ENCODE measurements at places on chromosomes 6 and 20.
A peak's percentile ranks its signal among the peaks of the same experiment; 100 is the strongest.

DNA sequence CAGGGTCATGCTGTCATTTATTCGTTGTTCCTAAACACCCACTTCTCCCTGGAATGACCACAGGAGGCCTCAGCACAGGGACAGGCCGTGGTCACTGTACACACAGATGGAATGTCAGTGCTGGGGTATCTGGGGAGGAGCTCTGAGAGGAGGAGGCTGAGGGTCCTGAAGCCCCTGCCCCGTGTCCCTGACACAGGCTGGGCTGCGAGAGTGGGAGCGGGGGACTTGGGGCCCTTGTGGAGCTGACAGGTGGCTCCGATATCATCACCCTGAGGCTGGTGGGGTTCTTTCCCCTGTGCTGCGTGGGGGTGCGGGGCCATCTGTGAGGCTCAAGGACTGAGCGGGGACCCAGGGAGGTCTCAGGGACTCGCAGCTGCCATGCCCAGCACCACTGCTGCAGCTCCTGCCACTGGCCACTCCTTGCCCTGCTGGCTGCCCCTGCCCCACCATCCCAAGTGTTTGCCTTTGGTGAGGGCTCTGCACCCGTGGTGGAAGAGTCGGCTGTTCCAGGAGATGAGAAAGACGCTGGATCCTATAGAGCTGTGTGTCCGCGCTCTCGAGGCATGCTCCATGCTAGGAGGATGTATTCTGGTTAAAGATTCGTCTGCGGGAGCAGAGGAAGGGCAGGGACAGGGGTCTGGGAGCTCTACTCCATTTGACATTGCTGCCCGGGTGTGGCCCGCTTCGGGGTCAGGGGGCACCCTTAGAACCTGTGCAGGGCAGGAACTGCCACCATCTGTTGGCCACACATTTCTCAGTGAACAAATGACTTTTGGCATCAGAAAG lies 18.9 kb downstream of the NPEPL1 start:
- no peak for DNase-seq

- no peak for DNase-seq
Measured at GRCh38 chr6:127475823-127476176, 16.6 kb upstream of the KIAA0408 start.

DNA sequence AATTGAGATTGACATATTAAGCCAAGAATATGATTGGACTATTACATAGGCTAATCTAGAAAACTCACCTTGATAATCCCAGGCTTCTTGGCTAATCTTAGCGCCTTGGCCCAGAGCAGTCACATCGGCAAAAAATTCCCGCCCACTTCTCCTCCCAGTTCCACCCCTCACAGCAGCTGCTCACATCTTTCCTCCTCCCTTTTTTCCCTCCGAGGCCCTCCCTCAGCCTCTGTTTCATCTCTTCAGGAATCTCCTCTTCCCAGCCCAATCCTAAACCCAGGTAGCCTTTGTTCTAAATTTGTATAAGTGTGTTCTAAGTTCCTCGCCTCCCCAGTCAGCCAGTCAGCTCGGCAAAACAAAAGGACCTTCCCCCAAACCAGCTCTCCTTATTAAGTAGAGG lies 184.3 kb downstream of the PRKN start:
- DNase-seq: no peak

- DNase-seq: no peak
Measured at GRCh38 chr6:138103871-138104270, 3.3 kb downstream of the PERP start.

DNA sequence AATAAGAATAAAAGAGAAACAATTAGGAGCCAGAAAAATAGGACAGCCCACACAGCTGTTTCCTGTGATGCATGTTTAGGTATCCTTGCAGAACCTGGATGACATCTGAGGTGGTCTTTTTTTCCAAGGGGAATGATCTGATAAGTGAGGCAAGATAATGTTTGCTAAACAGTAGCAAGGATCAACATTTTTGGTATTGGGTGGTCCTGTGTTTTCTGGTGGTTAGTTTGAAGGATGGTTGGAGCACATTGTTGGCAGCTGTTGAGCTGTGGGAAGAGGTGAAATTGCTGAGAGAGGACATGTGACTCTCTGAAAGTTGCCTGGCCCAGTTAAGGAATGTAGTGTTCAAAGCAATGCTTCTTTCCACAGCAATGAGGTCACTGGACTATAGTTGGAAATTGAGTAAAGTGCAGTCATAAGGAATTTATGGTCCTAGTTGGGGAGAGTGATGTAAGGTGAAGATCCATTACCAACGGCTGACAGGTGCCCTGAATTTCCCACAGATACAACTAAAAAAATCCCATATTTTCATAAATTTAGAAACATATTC lies 270.2 kb upstream of the IMPG1 start:
- DNase-seq: no peak

DNA sequence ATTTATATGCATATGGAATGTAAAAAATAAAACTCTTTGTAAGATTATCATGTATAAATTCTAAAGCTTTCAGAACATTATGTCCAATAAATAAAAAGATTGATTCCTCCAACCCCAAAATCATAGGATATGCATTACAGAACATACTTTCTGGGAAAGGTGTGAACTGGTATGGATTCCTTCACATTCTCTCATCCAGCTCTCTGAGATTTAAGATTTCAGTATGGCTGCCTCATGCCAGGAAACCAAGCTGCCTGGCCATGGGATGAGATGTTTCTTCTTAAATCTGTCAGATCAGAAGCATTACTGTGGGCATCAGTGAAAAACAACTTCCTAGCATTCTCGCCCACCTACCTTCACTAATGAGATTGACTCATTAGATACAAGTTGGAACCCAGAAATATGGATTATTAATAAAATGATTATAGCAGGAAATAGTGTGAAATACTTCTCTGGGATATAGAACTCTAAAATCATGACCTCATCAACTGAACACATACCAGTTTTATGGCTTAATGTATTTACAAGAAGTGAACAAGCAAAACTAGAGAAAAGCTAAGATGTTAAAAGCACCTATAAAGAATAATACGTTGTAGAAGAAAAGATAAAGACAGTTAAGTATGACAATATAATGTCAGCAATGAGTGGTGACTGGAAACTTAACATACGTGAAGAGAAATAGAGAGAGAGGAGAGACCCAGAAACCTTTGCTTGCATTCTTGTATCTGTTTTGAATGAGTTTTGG lies 171.6 kb upstream of the PHACTR1 start:
- DNase-seq: no peak

- no peak for DNase-seq
Measured at GRCh38 chr6:130466052-130466747, 100.4 kb downstream of the TMEM200A start.

GRCh38 chr6:11258260-11259237 lies 26.1 kb upstream of the NEDD9 start:
- DNase-seq: no peak

DNA sequence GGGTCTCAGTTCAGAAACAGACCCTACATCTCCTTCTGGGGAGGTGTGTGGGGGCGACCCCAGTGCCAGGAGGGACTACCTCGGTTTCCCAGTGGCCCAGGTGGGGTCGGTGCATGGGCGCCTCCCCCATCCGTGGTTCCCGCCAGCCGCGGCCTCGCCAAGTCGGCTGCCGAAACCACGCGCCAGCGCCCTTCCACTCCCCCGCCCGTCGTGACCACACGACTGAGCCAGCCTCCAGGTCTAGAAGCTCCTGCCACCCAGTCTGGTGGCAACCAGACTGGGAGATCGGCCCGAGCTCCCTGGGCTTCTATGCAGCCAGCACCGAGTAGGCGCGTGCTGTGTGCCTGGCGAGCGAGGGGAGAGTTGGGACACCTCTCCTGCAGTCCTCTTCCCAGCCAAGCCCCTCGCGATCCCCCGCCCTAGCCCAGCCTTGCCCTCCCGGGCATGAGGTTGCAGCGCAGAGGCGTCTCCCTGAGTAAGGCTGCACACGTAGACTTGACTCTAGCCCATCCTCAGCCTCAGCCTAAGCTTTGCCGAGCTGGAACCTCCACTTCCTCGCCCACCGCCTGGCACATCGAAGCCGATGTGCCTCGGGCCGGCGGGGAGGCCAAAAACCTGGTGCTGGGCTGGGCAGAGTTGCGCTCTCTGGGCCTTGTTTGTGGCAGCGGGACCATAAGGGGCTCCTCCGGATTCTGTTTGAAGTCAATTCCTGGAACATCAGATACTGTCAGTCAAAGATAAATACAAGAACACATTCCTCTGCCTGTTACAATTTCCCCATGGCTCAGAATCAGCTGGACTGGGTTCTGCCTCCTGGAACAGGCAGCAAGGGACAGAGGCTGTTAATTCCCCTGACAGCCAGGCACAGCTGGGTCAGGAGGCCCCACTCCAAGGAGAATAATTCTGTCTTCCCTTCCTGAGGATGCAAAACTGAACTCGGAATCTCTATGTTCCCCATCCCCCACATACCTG lies 1.5 kb upstream of the CPNE5 start:
- no peak for DNase-seq

GRCh38 chr6:97292671-97293070 lies 9.7 kb upstream of the MMS22L start:
- DNase-seq: no peak

- DNase-seq: no peak
Measured at GRCh38 chr20:62967628-62968351, 15.3 kb downstream of the SLC17A9 start.

GRCh38 chr6:158184608-158185007 lies 16.5 kb downstream of the GTF2H5 start:
- no peak for DNase-seq

DNA sequence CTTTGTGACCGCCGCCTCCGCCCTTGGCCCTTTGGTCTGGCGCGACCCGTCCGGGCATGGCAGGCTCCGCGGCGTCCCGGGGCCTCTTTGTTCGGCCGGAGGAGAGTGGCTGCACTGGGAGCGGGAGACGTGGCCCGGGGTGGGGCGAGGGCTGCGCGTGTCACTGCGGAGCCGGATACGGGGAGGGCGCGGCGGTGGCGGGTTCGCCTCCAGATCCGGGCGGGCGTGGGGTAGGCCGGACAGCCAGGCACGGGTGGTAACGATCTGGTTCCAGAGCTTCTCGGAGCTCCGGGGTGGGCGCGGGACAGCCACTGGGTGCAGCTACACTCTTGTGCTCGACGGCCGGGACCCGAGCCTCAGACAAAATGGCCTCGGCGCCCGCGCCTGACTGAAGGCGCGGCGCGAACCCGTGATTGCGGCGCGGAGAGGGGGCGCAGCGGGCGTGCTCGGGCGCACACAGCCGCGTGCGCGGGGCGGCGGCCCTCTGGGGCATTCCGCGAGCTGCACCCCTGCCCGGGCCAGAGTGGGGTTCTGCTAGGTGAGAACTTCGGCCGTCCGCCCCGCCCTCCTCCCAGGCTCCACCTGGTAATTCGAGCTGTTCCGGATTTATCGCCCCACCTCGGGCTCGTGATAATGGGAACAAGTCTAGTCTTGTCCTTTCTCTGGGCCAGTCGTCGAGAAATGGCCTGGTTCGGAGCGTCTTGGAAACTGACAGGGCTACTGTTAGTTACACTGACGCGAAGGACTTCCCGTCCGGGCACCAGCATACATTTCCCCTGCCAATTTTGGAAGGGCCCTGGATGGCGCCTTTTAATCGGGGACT lies 1.0 kb downstream of the LOC128125822 start:
- peak; percentile 35 for DNase-seq

- peak; percentile 28 for DNase-seq
Measured at GRCh38 chr20:63775096-63775978, 35.8 kb downstream of the SLC2A4RG start.

DNA sequence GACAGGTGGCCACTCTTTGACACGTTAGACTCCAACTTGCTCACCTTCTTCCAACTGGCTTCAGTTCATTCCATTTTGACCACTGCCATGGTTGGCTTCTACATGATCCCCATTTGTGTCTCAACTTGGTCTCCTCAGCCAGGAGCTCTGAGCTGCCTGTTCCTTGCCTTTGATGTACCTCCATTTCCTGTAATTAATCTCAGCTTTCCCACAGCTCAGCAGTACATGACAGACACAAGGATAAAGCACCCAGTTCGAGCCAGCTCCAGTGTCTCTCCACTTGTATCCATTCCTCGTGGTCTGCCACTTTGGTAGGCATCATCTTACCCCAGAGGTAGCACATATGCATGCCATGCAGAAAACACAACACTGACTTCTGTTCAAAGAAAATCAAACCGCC lies 161.0 kb downstream of the TSHZ2 start:
- DNase-seq: no peak

GRCh38 chr6:80543598-80544222 lies 437.2 kb downstream of the BCKDHB start:
- DNase-seq: no peak

DNA sequence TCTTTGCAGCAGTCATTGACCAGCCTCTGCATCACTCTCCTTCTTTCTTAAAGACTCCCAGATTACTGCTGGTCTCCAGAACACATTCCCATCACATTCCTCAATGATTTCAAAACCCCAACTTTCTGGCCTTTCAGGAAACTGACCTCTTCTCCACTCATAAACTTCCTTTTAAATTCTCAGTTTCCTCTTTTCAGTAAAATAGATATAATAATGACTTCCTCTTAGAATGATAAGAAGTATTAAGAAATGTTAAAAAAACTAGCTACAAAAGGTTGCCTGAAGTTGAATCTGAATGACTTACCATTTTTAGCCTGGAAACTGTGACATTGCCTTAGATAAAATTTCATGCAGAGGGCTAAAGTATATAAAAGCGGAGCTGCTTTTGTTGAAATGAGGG lies 239.3 kb downstream of the OGFRL1 start:
- no peak for DNase-seq

DNA sequence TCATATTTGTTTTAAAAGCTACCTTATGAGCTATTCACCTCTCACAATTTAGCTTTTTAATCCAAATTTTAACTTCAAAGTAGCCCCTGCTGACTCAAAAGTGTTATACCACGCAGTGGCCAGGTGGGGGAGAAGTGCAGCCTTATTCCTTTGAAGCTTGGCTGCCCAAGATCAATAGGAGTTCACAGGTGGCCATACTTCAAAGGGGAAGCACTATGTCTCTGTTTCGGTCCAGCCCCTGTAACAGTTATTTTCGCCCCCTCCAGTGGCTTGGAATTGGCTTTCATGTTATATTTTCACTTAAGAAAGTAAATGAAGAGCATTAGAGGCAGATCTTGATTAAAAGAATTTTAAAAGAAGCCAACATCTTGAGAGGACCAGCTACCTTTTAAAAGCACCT lies 608.4 kb downstream of the EPHA7 start:
- DNase-seq: no peak

DNA sequence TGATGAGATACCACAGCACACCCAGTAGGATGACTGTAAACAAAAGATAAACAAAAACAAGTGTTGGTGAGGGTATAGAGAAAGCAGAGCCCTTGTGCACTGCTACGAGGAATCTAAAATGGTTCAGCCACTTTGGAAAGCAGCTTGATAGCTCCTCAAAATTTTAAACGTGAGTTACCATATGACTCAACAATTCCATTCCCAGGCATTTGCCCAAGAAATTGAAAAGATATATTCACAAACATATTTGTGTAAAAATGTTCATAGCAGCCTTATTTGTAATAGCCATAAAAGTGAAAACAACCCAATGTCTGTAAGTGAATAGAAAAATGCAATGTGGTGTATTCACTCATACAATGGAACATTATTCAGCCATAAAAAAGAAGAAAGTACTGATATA lies 141.0 kb upstream of the BTBD3 start:
- no peak for DNase-seq

DNA sequence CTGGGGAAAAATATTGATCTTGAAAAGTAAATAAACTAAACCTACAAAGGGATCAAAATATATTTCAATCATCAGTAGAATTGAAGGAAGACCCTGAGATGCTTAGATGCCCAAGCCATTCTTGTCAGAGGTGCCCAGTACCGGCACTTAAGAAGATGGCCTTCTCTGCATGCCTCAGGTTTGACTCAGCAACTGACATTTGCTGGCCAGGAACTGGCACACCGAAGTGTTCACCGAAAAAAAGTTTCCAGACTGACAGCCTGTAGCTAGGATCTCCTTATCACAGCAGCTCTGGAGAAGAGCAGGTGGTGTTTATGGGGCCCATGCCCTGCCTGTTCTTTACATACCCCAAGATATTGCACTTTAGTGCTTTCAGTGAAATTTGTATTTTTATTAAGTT lies 203.2 kb downstream of the MOXD1 start:
- no peak for DNase-seq

- DNase-seq: no peak
Measured at GRCh38 chr6:108556250-108556649, 4.5 kb upstream of the FOXO3 start.
